ENCODE measurements at places on chromosomes 4 and X.

DNA sequence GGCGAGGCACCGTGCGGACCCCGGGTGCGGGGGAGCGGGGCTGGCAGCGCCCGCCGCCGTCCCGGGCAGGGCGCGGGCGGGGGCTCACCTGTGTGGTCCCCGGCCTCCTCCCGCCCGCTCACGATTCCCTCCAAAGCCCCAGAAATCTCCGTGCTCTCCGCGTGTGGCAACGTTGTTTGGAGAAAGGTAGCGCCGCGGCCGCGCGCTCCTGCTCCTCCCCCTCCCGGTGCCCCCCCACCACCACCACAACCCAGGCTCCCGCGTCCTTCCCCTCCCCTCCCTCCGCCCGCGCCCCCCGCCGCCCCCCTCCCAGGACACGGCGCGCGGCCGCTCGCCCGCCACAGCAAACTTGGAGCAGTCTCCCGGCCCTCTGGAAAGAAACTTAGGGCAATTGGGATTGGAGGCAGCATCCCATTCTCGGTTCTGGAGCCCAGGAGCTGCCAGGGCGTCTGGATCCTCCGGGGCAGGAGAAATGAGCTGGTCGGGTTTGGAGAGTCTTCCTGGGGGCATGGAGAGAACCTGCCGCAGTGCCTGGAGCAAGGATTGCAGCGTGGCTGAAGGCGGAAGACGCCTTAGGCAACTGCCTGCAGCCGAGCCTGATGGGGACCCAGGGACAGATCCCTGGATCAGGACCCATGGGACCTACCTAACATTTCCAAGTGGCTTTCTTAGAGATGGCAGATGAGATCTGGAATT, 855 bp downstream of the KLF3 start:
- peak; percentile 18 for DNase-seq

DNA sequence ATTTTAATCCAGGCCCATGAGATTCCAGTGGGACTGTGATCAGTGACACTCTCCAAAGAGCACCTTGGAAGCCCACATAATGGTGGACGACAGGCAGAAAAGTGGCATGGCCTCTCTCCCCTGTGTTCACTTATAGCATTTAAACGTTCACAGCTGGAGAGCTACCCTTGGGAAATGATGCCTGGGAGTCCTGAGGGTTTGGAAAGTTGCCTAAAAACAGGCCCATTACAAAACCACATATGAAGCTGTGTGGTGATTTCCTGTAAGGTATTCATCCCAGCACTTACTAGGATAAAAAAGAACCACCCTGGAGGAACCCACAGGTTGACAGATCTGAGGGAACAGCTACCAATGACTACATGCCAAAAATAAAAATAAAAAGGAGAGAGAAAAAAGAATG, 193.2 kb downstream of the RASL11B start:
- DNase-seq: no peak

DNA sequence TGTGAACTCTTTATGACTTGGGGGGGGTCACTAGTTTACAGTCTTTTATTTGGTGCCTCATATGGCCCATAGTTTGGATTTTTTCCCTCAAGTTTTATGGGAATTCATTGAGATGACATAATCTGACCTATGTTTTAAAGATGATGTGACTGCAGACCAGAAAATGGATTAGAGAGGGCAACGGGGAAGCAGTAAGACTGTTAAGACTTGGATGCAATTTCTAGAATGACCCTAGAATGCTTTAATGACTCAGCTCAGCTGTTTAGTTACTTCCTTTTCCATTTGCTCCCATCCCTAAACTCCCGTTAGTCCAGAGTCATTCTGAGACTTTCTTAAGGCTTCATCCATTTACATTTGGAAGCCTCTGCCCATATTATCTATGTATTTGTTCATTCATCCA, 59.9 kb upstream of the PDGFRA start:
- DNase-seq: no peak

DNA sequence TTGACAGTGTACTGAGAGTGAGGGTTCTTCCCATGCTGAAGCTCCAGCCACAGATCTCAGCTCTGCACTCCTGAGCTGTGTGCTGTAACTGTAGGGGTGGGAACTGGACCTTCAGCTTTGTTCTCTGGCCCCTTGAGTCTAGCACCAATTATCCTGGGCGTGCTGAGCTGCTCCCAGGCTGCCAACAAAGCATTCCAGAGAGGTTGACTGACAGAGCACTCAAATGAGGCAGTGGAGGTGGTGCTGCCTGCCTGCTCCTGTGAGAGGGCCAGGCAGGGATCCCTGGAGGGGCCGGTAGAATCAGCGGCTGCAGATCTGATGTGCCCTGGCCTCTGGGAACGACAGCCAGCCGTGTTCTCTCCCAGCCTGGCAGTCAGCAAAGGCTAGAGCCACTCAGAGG, 375.7 kb upstream of the AADAT start:
- no peak for DNase-seq

- DNase-seq: no peak
These were observed 127.7 kb downstream of the DCTD start for GRCh38 chr4:182789529-182789928.

DNA sequence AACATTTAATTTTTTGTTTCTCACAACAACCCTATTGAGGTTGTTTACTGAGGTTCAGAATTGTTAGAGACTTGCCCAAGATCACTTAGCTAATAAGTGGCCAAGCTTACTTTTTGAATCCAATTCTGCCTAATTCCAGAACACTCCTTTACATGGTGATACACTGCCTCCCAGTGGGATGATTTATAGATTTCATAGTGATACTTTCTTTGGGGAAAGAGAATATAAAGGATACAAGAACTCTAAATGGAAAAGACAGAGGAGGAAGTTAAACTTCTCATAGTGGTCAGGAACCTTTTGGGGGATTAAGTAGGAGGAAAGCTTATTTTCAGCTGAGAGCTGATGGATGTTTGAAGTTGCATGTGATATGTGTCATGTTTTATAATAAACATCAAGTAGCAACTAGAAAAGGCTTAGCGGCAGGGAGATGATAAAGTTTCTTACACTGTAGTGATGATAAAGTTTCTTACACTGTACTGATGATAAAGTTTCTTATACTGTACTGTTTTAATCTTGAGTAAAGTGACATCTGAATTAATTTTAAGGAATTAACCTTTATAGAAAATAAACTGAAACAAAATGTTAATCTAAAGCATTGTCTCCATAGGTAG, 15.3 kb downstream of the STAG2 start:
- no peak for DNase-seq

GRCh38 chrX:49187028-49187394, 838 bp upstream of the PRICKLE3 start:
- no peak for DNase-seq

DNA sequence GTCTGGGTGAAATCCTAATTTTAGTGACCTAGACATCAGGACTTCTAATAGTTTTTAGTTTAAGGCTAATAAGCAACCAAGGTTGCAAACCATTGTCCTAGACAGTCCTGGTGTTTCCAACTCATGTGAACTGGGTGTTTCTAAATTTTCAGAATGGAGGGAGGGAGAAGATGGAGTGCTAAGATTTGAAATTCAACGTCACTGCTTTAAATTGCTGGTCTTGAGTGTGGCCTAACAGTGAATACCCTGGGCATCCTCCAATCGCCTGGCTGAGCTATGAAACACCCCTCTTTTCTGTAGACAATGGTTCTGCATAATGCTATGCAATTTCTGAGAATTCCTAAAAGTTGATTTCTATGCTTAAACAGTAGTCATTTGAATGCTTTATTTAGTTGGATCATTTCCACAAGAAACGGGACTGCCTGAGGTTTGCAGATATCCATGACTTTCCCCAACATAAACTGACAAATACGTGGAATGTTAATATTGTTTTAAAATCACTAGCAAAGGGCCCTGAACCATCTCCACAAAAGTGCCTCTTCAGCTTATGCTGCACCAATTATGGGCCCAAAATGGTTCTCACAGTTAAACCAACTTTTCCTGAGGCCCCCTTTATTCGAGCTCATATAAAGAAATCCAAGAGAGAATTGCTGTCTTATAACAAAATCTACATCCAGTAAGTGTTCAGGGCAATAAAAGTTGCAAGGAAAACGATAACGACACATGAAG, 1.1 kb downstream of the FBXL5 start:
- DNase-seq: no peak

GRCh38 chrX:24412637-24413363, 52.3 kb upstream of the PDK3 start:
- no peak for DNase-seq

DNA sequence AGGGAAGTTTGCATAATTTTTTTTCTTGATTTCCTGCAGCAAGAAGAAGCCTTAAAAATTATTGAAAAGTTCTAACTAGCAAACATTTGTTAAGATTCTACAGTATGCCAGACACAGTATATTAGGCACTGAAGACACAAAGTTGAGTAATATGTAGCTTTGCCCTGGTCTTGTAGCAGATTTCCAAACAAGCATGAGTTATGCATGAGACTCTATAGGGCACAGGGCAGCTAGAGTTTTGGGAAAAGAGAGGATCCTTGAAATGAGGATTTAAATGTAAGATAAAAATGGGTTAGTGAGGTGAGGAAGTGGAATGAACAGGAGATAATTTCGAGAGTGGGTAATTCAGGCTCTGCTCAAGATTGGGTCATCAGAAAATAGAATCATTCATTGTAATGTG, 8.6 kb upstream of the GPRIN3 start:
- DNase-seq: no peak

GRCh38 chr4:176308441-176308840, 11.3 kb upstream of the SPCS3 start:
- DNase-seq: no peak

DNA sequence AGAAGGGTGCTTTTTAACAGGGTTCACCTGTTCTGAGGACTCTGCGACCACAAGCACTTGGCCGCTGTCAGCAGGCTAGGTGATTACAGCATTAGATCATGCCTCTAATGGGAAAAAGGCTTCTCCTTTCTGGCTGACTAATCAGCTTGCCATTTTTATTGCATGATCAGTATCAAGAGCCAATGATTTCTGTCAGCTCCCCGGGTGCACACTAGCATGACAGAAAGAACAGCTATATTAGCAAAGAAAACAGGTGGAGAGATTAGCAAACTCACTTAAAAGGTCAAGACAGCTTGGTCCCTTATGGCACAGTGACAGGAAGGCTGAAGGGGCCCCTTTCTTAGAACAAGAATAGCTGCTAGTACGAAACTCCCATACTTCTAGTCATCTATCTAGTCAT, 170.0 kb downstream of the SMIM20 start:
- DNase-seq: no peak

DNA sequence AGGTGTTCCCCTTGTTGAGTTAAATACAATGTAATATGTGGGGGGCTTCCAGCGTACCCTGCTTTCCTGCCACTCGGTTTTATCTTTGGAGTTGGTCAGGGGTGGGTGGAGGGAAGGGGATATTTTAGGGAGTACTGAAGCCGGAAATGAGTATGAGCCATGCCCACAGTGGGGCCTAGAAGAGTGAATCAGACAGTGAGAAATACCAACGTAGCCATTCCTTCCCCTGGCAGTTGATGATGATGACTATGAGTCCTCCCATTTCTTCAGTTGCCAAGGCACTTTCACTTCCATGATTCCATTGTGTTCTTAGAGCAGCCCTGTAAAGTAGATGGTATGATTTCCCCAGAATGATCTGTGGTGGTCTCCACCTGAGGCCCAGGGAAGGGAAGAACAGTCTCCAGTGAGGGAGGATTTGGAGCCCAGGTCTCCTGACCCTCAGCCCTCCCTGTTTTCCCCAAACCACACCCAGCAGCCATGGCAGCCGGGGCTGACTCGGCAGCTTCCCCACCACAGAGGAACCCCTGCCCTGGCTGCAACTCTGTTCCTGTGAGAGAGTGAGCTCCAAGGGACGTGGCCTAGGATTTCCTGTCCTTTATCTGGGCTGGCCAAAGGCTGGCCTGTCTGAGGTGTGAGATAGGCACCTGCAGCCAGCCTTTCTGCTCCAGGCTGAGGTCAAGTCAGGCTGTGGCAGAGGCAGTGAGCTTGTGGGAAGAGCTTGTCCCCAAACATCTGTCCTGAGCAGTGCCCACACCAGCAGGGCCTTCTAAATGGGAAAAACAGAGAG, 52.7 kb downstream of the STARD8 start:
- DNase-seq: no peak

Measured in effector memory CD4-positive, alpha-beta T cell (primary cell).